ENCODE measurements at places on chromosomes 4 and X.

DNA sequence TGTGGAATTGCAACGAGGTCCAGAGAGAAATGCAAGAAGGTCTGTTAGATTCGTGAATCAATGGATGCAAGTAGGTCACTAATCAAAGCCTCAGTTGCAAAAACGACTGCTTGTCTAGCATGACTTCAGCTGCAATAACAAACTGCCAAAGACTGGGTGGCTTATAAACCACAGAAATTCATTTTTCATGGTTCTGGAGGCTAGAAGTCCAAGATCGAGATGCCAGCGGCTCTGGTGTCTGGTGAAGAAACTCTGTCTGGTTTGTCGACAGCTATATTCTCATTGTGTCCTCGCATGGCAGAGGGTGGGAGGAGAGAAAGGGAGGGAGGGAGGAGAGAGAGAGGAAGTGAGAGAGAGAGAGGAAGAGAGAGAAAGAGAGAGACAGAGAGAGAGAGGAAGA is 114.7 kb downstream of the MXRA5 start:
- DNase-seq: no peak

DNA sequence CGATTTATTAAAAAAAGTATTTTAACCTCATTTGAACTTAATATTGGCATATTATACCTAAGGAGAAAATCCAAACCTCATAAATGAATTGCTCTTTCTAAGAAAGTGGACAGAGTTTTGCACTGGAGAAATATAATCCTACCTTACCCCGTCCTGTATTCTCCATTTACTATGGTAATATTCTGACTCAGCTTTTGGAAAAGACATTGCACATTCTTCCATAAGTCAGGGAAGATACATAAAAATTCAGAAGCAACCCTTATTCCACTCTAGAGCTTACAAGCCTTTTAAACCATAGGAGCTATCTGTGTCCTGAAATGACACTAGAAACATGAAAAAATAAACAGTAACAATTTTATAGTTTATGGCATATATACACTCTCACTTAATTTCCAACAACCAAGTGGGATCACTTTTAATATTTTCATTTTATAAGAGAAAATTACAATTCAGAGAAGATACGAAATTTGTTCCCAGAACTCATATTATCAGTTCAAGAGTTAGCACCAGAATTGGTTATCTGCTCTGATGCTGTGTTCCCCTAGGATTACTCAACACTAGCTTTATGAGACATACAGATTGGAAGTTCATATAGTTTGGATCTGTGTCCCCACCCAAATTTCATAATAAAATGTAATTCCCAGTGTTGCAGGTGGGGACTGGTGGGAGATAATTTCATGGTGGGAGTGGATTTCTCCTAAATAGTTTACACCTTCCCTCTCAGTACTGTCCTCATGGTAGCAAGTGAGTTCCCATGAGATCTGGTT is 359.4 kb downstream of the ARAP2 start:
- no peak for DNase-seq

DNA sequence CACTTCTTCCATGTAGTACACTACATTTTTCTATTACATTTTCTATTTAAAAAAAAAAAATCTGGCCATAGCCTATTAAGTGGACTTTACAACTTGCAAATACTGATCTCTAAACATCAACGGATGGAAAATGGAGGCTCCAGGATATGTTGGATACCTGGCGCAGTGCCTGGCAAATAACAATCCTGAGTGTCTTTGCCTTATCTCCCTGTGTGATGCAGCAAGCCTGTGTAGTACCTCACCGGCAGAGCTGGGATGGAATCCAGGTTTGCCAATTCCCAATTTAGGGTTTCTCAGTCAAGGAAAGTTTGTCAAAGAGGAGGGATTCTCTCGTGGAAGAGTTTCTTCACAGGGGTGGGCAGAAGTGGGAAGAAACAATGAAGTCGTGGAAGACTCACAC is 93.2 kb downstream of the KDR start:
- no peak for DNase-seq

- DNase-seq: no peak
These were observed 405.4 kb downstream of the ANKRD50 start for GRCh38 chr4:124307143-124307542.

GRCh38 chr4:26233350-26233749 is 87.5 kb upstream of the RBPJ start:
- DNase-seq: no peak

DNA sequence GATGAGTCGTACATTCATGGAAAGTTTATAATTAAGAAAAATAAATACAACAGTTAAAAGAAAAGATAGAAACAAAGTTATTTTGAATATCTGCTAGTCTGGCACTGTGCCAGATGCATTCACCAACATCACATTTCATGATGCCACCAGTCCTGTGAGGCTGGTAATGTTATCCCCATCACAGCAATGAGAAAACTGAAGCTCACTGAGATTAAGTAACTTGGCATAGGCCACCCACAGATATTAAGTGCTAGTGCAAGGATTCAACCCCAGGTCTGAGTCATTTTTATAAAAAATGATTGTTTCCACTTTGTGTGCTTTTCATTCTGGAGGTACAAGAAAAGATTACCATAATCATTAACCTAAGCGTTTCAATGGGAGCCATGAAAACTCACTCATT is 65.0 kb upstream of the IL15 start:
- no peak for DNase-seq

GRCh38 chr4:57492251-57492878 is 382.2 kb upstream of the IGFBP7 start:
- DNase-seq: no peak

DNA sequence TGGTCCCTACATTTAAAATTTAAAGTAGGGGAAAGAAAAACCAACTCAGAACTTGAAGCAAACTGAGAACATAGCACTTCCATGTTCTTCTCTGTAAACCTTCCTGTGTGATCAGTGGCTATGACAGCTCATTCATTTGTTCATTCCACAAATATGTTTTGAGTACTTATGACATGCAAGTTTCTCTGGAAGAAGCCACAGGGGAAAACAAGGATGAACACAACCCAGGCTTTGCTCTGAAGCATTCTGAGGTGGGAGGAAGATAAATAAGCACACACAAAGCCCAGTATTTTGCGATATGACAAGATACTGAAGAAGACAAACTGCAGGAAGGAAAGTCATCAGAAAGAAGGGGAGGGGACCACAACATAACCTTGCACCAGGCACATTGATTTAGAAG is 96.4 kb downstream of the CHIC2 start:
- DNase-seq: no peak

DNA sequence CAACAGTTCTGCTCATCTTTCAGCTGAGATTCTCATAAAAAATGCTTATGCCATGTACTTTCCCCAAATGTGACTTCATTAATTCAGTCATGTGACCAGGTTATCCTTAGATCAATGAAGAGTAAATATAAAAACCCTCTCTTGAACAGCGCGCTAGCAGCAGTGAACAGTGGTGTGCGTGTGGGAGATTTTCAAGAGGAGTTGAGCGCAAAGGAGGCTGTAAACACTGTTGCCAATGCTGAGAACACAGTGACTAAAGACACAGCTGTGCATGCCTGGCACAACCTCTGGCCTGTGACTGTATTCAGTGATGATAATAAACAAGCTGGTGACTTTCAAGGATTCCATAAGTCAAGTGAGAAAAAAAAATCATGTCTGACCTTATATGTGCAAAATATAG is 25.1 kb downstream of the MSX1 start:
- DNase-seq: no peak

DNA sequence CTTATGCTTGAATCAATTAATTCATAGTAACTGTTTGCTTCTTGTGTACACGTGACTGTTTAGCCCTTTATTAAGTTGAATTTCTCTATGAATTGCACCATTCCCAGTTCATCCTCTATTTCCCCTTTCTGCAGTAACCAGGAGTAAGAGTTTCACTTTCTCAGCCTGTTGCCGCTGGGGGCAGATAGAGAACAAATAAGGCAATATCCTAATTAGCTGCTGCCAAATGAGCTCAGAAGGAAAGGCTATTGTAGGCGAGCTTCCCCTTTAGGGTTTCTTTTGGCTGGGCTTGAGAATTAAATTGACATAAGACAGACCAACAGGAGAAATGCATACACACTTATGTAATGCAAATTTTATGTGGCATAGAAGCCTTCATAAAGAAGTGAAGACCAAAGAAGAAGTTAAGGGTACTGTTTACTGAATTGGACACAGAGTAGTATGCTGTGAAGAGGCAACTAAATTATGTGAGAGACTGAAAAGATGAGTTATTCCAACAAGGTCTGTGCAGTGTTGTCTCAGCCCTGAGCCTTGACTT is 1594.7 kb downstream of the TECRL start:
- no peak for DNase-seq

- no peak for DNase-seq
These were observed 984.6 kb upstream of the TENM3 start for GRCh38 chr4:181258569-181258968.

GRCh38 chr4:105116616-105117319 is 29.9 kb upstream of the TET2 start:
- DNase-seq: no peak
